ENCODE measurements at places on chromosomes 1 and 21. TPM values are rescaled to one million over a fixed set of nuclear protein-coding genes. Genes with fewer than 3 reads are reported as not detected.

Gene REN
- total RNA-seq, result not detected

Gene FCAMR
- not detected for total RNA-seq

Gene GUCA2A
- total RNA-seq, result not detected

Gene KCNE2
- not detected for total RNA-seq
